GM23248 (cell line): ENCODE measurements at places on chromosomes 5 and 9. TPM values are rescaled to one million over a fixed set of nuclear protein-coding genes. Genes with fewer than 3 reads are reported as not detected.

DNA sequence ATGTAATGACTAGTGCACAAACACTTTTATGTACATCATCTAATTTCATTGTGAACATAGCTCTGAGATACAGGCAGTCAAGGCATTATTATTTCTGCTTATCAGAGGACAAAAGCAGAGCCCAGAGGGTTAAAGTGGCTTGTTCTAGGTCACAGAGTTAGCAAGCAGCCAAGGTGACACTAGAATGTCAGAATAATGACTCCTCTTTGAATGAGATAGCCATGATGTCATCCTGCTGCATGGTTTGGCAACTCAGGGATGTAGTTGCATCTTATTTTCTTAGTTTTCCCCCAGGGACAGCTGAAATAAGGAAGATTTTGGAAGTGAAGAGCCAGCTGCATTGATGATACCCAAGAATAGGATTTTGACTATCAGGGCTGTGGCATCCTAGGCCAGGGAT is 54.4 kb downstream of the KCNV2 start:
- peak; percentile 71 for DNase-seq

The PCDHGA5 gene
- 0.86 and 1.3 TPM in 2 replicates for total RNA-seq

DNA sequence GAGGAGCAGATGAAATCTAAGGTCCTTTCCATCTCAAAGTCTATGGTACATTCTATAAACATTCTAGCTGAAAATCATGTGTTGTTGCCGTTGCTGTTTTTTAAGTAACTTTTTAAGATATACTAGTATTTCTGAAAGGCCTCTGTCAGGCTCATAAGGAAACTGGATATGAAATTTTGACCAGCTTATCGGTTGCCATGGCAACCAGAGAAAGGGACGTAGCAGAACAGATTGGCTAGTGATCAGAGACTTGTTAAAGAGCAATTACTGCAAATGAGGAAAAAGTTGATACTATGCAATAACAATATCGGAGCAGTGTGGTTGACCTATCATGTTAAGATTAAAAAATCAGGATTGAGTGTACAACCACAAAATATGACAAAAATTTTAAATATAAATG is 57.0 kb upstream of the RNF180 start:
- no peak for DNase-seq

- no peak for DNase-seq
These were observed 134.5 kb upstream of the SPEF2 start for GRCh38 chr5:35483191-35483590.

GRCh38 chr5:39520232-39520572 is 95.4 kb upstream of the DAB2 start:
- DNase-seq, result peak; percentile 91
